Dermis lymphatic vessel endothelial cell (primary cell): ENCODE measurements at places on chromosomes 3 and 15. TPM values are rescaled to one million over a fixed set of nuclear protein-coding genes. Genes with fewer than 3 reads are reported as not detected.

SEMA3F gene
- total RNA-seq, result 13.5 and 14.2 TPM in 2 replicates

RBP2 gene
- total RNA-seq, result not detected in 2 replicates

PAQR9 gene
- not detected in 2 replicates for total RNA-seq

HMCES gene
- total RNA-seq, result 22.4 and 23.7 TPM in 2 replicates

FBN1 gene
- 129 and 130 TPM in 2 replicates for total RNA-seq

LINGO1 gene
- total RNA-seq, result 0.09 and 0.33 TPM in 2 replicates

FAM107A gene
- 0.09 and 0.11 TPM in 2 replicates for total RNA-seq

CATSPER2 gene
- 0.33 and 0.95 TPM in 2 replicates for total RNA-seq

GOLGA8M gene
- total RNA-seq, result 1.2 and 4.4 TPM in 2 replicates

DNAJC13 gene
- 43.8 and 55.9 TPM in 2 replicates for total RNA-seq

PPP1R14D gene
- not detected in 2 replicates for total RNA-seq

MGLL gene
- total RNA-seq, result 19.6 and 26.5 TPM in 2 replicates

MBNL1 gene
- total RNA-seq, result 271 and 312 TPM in 2 replicates

MED12L gene
- under 0.01 and 0.17 TPM in 2 replicates for total RNA-seq

STOML1 gene
- total RNA-seq, result 8.1 and 17.0 TPM in 2 replicates

ALDH1L1 gene
- total RNA-seq, result 0.09 TPM in 1 of 2 replicates, not detected in the other

RTP4 gene
- 0.77 and 2.1 TPM in 2 replicates for total RNA-seq

ZNF106 gene
- 30.0 and 37.9 TPM in 2 replicates for total RNA-seq

SLCO2A1 gene
- total RNA-seq, result 6.7 and 9.0 TPM in 2 replicates

CADM2 gene
- 0.22 TPM in 1 of 2 replicates, not detected in the other for total RNA-seq

TM4SF1 gene
- 1,157 and 1,890 TPM in 2 replicates for total RNA-seq

NDN gene
- 29.0 and 48.8 TPM in 2 replicates for total RNA-seq

MUC13 gene
- not detected in 2 replicates for total RNA-seq

FBXL22 gene
- 0.09 and 0.11 TPM in 2 replicates for total RNA-seq
